ENCODE measurements at places on chromosomes 5 and 9.

GRCh38 chr9:30845136-30845535 lies 1539.3 kb upstream of the ACO1 start:
- DNase-seq = no peak

GRCh38 chr9:93826209-93826608 lies 128.9 kb downstream of the BARX1 start:
- no peak for DNase-seq

- DNase-seq = no peak
These were observed 210.8 kb upstream of the ELL2 start for GRCh38 chr5:96172436-96172835.

- DNase-seq = no peak
These were observed 849.9 kb upstream of the SEMA6A start for GRCh38 chr5:117424559-117424958.

- DNase-seq = peak; percentile 37
These were observed 188.2 kb downstream of the CRB2 start for GRCh38 chr9:123544007-123544827.

DNA sequence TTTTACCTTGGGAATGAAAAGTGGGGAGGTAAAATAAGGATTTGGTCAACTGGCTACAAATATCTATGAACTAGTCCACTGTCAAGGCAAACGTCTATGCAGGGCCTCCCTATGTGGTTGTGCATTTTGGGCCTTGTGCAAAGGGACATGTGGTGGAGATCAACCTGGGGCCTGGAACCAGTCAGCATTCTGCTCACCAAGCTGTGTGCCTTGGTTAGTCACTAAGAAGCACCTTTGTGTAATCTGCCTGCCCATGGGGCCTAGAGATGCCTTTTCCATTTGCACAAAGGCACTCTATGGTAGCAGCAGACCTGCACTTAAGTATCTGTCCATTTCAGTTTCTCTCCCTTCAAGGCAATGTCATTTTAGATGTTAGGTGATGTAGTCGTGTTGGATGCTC lies 184.0 kb downstream of the GNAQ start:
- no peak for DNase-seq

- peak; percentile 8 for DNase-seq
These were observed 720 bp downstream of the NUDT12 start for GRCh38 chr5:103561685-103562452.

- peak; percentile 92 for DNase-seq
These were observed 809 bp downstream of the SLC44A1 start for GRCh38 chr9:105245029-105245890.

DNA sequence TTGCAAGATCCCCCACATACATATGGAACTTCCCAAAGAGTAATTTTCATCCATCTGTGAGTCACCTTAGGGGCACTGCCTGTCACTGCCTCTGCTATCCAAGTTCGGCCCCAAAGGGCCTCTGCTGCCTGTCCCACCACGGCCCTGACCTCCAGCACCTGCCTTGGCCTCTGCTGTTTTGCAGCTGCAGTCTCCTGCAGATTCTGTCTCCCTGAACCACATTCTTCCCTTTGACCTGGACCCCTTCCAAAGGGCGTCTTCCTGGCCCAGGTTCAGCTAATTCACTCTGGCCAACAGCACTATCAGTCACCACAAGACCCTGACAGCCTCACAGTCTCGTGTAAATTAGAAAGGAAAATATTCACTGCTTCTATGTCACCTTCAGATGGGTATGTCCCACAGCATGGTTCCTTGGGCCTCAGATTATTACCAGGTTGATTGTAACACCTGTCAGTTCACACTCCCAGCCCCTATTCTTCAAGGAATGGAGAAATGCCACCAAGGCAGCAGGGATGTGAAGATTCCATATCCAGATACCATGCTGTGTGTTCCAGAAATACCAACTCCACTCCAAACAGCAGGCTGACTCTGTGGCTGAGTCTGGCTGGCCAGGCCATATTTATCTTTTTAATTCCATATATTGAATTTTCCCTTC lies 479.3 kb downstream of the ARHGEF28 start:
- no peak for DNase-seq

GRCh38 chr5:136435946-136436543 lies 70.7 kb upstream of the TRPC7 start:
- DNase-seq = no peak

DNA sequence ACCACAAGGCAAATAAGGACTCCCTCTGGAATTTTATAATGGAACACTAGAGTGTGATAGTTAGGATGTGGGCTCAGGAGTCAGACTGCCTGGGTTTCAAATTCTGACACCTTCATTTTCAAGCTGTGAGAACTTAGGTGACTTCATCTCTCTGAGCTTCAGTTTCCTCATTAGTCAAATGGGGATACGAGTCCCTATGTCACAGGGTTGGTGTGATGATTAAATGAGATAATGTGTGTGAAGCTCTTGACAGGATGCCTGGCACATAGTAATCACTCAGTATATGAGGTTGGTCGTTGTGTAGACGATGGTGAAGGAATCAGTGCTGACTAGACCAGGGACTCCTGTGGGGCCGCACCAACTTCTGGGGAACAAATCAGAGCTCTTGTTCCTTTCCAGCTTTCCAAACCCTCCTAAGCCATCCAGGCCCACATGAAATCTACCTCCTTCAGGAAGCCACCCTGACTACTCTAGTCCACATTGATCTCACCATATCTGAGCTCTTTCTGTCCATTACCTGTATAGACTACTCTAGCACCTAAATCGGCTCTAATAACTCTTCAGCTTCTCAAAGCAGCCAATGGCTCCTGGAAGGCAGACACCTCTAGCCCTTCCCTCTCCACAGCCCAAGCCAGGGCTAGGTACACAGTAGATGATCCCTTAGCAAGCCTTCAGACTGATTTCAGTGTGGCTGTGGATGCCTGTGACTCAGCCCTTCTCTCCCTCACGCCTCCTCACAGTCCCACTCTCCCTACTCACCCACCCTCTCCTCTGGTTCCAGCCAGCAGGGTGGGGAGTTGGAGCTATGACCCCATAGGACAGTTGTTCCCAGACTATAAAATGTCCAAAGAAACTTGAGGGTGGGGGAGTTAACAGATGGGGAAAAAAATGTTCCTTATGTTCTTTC lies 2.5 kb upstream of the TCF7 start:
- no peak for DNase-seq

DNA sequence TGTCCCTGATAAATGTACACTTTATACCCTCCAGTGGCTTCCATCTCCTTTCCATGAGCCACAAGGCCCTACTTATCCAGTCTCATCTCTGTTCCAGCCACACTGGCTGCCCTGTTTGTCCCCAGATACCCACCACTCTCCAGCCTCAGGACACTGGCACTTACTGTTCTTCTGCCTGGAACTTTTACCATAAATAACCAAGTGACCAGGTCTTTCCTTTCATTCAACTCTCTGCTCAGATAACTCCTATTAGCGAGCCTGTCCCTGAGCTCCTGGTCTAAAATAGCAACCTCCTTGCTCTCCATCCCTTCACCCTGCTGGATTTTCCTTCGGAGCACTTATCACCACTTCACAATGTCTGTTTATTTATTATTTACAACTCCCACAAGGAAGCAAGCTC lies 16.6 kb upstream of the ENC1 start:
- no peak for DNase-seq

Measured in Caco-2 (cell line).